ENCODE measurements at places on chromosomes 1 and 21. TPM values are rescaled to one million over a fixed set of nuclear protein-coding genes. Genes with fewer than 3 reads are reported as not detected.

DNA sequence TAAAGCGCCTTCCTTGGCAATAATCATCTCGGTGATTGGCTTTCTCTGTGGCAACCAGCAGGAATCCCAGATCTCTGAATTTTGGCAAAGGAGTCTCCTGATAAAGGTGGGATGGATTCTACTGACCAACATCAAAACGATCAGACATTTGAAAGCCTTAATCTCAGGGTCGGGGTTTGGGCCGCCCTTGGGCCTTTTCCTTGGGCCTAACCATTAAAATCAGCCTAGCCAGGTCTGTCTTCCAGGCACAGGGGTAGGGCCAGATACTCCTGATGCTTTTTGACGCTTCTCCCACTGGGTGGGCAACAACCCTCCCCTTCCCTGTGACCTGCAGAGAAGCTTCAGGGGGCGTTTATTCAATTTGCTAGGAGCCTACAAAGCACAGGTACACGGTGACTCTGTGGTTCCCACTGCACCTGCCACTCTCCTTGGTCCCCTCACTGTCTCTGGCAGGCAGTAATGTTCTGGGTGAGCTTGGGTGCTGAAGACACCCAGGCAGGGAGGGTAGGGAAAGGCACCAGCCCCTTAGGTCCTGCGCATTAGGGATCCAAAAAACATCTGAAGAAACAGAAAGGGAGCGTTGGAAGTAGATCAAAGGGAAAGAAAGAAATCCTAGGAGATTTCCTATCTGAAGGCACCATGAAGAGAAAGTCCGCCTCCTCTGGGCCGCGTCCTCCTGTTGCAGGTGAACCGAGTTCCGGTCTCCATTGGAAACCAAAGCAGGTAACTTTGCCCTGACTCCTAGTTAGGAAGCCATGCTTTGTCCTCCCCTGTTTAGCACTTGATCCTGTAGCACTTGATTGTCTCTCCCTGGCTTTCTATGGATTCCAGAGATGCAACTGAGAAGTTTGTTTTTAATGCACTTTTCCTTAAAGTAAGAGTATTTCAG lies 12.3 kb downstream of the RNU1-2 start:
- peaks cover 20% of the 10 kb centered on the region for H3K4me1 ChIP-seq
- DNase-seq, result peak; percentile 11
- H3K27me3 ChIP-seq, result no peaks in the 10 kb centered on the region
- H3K27ac ChIP-seq, result no peak overlapping the region
- H3K4me3 ChIP-seq, result no peak overlapping the region

GRCh38 chr1:158161446-158161845 lies 19.2 kb upstream of the CD1D start:
- H3K36me3 ChIP-seq, result no peaks in the 10 kb centered on the region
- no peak overlapping the region for H3K4me3 ChIP-seq
- no peaks in the 10 kb centered on the region for H3K4me1 ChIP-seq
- peaks cover 5% of the 10 kb centered on the region for H3K27me3 ChIP-seq

TIE1 gene
- not detected for total RNA-seq

- no peak overlapping the region for H3K4me3 ChIP-seq
- no peak overlapping the region for H3K27ac ChIP-seq
- H3K27me3 ChIP-seq, result no peaks in the 10 kb centered on the region
- DNase-seq, result no peak
- peaks cover 6% of the 10 kb centered on the region for H3K4me1 ChIP-seq
Measured at GRCh38 chr1:205704903-205705302, 24.6 kb upstream of the SLC45A3 start.

GRCh38 chr1:8698012-8698630 lies 119.3 kb downstream of the RERE start:
- peaks cover 18% of the 10 kb centered on the region for H3K4me1 ChIP-seq
- no peaks in the 10 kb centered on the region for H3K27me3 ChIP-seq
- H3K27ac ChIP-seq, result no peak overlapping the region
- no peak for DNase-seq

DNA sequence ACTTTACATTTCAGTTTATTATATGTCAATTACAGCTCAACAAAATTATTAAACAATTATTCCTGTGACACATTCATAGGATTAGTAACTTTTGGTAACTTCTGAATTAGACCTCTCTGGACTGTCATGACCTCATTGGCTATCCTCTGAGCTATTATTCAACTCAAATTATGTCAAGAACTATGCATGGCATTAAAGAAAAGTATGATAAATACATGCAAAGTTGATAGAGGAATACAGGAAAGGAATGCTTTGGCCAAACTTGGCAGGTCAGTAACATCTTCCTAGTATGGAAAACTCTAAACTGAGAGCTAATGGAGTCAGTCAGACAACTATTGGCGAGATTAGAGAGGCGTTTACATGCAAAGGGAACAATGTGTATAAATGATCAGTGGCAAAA lies 158.4 kb downstream of the DUSP10 start:
- H3K27ac ChIP-seq, result no peak overlapping the region
- H3K27me3 ChIP-seq, result no peaks in the 10 kb centered on the region
- H3K4me1 ChIP-seq, result peaks cover 7% of the 10 kb centered on the region
- no peaks in the 10 kb centered on the region for H3K36me3 ChIP-seq

CRB1 gene
- not detected for total RNA-seq

DNA sequence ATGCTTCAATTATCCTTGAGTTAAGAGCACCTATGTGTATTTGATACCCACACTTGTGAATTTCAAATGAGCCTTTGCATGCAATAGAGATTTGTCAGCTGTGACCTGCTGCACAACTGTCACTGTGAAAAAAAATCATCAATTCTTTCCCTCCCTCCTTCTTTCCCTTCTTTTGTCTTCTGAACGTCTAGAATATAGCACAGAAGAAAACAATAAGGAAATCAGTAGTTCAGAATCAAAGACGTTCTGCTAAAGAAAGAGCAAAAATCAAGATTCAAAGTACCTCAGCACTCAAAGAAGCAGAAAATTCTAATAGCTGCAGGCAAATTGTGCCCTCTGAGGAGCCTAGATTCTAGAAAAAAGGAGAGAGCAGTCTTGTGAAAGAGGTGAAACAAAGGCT lies 1.7 kb upstream of the FMN2 start:
- peak; percentile 31 for DNase-seq
- no peak overlapping the region for H3K4me3 ChIP-seq
- H3K4me1 ChIP-seq, result peaks cover 26% of the 10 kb centered on the region
- H3K27ac ChIP-seq, result no peak overlapping the region

DNA sequence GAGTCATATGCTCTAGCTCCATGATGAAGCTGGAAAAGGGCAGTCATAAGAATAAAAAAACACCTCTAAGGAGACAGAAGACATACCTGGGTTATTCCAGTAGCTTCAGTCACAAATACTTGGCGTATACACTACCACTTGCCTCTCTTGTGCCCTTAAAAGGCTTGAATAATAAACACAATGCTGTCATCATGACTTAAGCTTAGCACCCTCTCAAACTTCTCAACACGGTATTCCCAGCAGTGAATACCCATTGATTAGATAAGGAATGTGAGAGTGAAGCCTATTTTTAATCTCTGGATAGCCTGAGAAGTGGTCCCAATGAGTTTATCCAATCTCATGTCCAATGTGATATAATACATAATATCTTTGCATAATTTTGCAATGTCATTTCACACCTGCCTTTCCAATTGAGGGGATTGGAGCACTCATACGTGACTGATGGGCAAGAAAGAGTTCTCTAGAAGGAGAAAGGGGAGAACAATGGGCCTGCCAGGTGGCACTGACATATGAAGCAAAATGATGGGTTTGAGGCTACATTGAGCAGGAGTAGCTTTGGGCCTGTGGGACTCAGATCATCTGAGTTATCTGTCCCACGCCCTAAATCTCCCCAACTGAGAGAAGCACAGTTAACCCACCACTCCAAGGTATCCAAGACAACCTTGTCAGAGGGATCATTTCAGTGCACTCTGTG lies 298.6 kb upstream of the DAB1 start:
- H3K36me3 ChIP-seq, result no peaks in the 10 kb centered on the region
- H3K27ac ChIP-seq, result no peak overlapping the region
- DNase-seq, result no peak
- no peak overlapping the region for H3K4me3 ChIP-seq

DNA sequence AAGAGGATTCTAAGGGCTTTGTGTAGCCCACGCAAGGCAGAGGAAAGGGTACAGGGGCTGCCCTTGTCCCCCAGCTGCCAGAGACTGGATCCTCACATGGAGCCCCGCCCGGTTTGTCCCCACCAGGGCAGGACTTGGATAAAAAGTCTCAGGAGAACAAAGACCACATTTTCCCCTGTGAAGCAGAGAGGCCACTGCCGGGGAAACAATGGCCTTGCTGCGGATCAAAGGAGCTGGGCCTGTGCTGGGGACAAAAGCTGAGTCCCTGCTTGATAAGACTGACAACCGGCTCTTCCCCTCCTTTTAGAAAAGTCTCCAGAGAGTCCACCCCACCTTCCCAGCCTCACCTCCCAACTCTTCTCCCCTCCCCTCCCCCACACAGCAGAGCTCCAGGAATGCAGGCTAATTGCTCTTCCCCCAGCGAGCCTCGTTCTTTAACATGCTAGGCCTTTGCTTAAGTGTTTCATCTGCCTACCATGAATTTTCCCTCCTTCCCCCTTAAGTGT lies 142.4 kb downstream of the PLPP3 start:
- DNase-seq, result no peak
- no peaks in the 10 kb centered on the region for H3K4me1 ChIP-seq
- H3K27ac ChIP-seq, result no peak overlapping the region
- no peaks in the 10 kb centered on the region for H3K27me3 ChIP-seq
- no peak overlapping the region for H3K4me3 ChIP-seq

TRABD2B gene
- under 0.01 TPM for total RNA-seq

DNA sequence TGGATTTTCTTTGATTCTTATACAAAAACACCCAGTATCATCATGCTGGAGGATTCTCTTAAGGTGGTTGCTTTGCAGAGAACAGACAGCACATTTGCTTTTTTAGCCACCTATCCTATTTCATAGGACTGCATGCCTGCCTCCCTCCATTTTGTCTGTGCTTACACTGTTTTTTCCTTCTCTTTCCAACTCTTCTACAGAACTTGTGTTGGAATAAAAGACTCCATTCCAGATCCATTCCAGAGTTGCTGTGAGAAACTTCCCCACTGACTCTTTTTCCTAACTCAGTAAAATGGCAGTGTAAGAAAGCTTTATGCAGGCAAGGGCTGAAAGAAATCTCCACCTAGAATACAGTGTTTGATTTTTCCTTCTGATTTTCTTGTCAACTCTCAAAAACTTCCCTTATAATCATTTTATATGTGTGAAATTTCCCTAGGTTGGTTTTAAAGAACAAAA lies 5.2 kb upstream of the ARID1A start:
- no peak for DNase-seq
- no peak overlapping the region for H3K4me3 ChIP-seq
- no peaks in the 10 kb centered on the region for H3K27me3 ChIP-seq
- no peaks in the 10 kb centered on the region for H3K36me3 ChIP-seq

GRCh38 chr1:108639899-108640560 lies 20.9 kb downstream of the HENMT1 start:
- H3K27ac ChIP-seq, result no peak overlapping the region
- no peak for DNase-seq
- no peaks in the 10 kb centered on the region for H3K27me3 ChIP-seq

CCDC30 gene
- total RNA-seq, result 4.7 TPM

SPRR4 gene
- not detected for total RNA-seq

- peak overlapping the region; percentile 25 for H3K4me3 ChIP-seq
- DNase-seq, result peak; percentile 99
- peak overlapping the region; percentile 86 for H3K27ac ChIP-seq
- H3K4me1 ChIP-seq, result peaks cover 40% of the 10 kb centered on the region
- H3K27me3 ChIP-seq, result no peaks in the 10 kb centered on the region
Measured at GRCh38 chr1:227759341-227760300, 24.4 kb downstream of the SNAP47 start.

- H3K36me3 ChIP-seq, result no peaks in the 10 kb centered on the region
- no peaks in the 10 kb centered on the region for H3K27me3 ChIP-seq
- H3K4me3 ChIP-seq, result no peak overlapping the region
- no peak for DNase-seq
Measured at GRCh38 chr1:186094172-186094571, 280.9 kb downstream of the TPR start.

DNA sequence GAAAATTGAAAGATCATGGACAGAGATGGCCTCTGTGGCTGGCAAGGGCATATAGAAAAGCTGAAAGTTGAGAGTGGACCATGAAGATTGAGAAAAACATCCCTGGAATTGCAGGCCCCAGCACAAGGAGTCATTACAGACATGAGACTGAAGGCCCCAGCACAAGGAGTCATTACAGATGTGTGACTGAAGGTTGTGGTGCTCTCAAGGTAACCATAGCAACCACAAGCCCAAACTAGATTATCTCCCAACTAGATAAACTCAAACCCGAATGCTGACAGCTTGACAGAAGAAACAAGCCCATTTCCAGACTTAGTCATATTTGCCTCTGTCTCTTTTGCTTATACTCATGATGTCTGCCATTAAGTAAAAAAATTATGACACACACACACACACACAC lies 1252.1 kb upstream of the ADGRL4 start:
- no peaks in the 10 kb centered on the region for H3K27me3 ChIP-seq
- no peak overlapping the region for H3K27ac ChIP-seq
- H3K36me3 ChIP-seq, result no peaks in the 10 kb centered on the region

- H3K36me3 ChIP-seq, result no peaks in the 10 kb centered on the region
- peaks cover 11% of the 10 kb centered on the region for H3K27me3 ChIP-seq
- peak; percentile 88 for DNase-seq
- H3K4me3 ChIP-seq, result no peak overlapping the region
- H3K27ac ChIP-seq, result no peak overlapping the region
- H3K4me1 ChIP-seq, result peaks cover 6% of the 10 kb centered on the region
Measured at GRCh38 chr1:25182629-25183028, 49.7 kb downstream of the SYF2 start.

GRCh38 chr1:216836316-216836715 lies 113.1 kb upstream of the ESRRG start:
- no peaks in the 10 kb centered on the region for H3K27me3 ChIP-seq
- no peak overlapping the region for H3K27ac ChIP-seq
- H3K4me1 ChIP-seq, result no peaks in the 10 kb centered on the region
- DNase-seq, result no peak

HTR6 gene
- not detected for total RNA-seq

OR2W3 gene
- total RNA-seq, result 1.1 TPM

GRCh38 chr1:156689035-156689952 lies 12.1 kb upstream of the NES start:
- peaks cover 30% of the 10 kb centered on the region for H3K4me1 ChIP-seq
- peak; percentile 97 for DNase-seq
- H3K27me3 ChIP-seq, result peaks cover 8% of the 10 kb centered on the region
- H3K36me3 ChIP-seq, result no peaks in the 10 kb centered on the region
